ENCODE measurements at places on chromosomes 13 and 19.

DNA sequence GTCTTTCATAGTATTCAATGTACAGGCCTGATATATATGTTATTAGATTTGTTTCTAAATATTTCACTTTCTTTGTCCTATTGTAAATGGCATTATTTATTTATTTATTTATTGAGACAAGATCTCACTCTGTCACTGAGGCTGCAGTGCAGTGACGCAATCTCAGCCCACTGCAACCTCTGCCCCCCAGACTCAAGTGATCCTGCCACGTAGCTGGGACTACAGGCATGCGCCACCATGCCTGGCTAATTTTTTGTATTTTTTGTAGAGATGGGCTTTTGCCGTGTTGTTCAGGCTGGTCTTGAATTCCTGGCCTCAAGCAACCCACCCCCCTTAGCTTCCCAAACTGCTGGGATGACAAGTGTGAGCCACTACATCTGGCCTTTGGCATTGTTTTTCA is 5.4 kb upstream of the GAS6 start:
- DNase-seq: no peak

- DNase-seq: no peak
These were observed 133.0 kb upstream of the FRY start for GRCh38 chr13:31898378-31899071.

DNA sequence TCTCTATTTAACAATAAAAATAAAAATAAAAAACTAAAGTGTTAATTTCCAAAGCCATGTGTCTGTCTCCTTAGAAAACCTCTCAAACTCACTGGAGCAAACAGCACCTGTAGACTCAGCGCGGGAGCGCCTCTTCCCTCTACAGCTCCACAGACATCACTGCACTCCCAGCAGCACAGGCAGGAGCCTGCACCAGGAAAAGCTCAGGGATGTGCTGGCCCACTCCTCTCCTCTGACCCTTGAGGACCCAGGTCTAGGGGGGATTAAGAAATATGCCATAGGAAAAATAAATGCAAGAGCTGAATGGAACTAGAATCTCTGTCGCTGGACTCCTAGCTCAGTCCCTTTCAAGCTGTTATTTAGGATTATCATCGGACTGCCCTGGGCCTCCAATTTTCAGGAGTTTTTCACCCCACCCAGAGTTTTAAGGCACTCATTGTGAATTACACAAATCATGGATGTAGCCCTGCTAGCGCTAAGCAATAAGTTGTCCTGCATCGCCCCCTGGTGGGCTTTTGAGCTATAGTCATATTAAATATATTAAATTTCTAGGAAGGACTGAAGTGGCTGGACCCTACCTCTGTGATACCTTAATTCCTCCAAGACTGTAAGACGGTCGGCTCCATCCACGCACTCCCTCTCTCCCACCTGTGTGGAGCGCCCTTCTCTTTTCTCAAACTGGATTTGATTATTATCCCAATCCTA is 333.9 kb downstream of the UQCRFS1 start:
- peak; percentile 33 for DNase-seq

GRCh38 chr19:10719466-10719961 is 1.6 kb downstream of the DNM2 start:
- no peak for DNase-seq

GRCh38 chr19:2061495-2062388 is 10.7 kb upstream of the MKNK2 start:
- DNase-seq: peak; percentile 100

- DNase-seq: no peak
These were observed 407 bp upstream of the ZNF440 start for GRCh38 chr19:11813703-11814028.

DNA sequence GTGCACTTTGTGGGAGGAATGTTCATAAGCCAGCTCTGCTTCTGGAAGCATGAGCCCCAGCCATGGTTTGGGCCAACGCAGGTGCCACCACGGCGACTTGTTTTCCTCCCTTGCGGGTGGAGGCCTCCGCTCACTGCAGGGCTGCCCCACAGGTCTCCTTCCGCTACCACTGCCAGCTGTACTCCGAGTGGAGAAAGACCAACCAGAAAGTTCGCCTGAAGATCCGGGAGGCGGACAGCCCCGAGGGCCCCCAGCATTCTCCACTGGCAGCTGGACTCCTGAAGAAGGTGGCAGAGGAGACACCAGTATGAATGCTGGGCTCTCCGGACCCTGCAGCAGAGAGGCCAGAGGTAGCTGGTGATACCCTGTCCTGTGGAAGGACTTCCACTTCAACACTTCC is 6.5 kb upstream of the HNRNPM start:
- no peak for DNase-seq

DNA sequence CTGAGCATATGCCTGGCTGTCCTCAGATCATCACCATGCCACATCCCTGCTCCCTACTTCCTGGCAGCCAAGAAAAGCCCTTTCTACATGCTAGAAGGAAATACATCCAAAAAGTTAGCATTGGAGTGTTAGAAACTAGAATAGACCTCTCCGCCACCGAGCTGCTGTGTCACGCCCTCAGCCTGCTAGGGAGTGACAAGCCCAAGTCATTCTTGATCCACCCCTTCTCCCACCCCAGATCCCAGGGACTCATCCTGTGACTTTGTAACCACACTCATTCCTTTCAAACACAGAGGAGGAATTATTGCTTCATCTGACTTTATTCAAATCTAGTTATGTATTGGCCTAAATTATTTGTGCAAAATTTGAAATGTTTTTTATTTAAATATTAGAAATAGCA is 45.3 kb downstream of the POLR1D start:
- DNase-seq: no peak

DNA sequence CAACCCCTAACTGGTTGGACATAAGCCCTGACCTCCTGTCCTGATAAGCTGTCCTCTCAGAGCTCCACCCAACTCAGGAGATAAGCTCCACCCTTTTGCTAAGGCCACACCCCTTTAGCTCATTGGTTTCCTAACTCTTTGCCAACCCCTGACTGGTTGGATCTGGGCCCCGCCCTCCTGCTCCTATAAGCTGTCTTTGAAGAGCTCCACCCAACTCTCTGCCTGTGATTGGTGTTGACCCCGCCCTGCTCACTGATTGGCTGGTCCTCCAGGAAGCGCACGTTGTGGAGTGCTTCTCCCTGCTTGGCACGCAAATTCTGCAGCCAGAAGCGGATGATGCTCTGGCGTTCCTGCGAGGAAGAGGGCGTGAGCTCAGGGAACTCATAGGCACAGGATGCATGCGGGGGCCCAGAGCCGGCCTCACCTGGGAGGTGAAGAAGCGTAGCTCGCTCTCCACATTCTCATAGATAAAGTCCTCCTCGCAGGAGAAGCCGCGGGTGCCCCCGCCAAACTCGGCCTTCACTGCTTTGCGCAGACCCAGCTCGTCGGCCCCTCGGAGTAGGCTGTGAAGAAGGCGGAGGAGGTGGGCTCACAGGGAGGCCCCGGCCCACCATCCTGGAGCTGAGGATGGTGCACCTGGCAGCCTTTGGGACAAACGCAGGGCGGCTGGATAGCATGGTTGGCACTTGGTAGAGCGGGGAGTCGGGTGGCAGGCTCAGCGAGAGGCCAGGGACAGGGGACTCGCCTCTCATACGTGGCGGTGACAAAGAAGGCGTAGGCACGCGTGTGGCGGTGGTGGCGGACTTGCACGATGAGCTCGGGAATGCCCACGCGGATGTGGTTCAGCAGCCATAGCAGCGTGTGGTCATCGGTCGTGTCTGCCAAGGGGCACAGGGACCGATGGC is 1.7 kb downstream of the ANO8 start:
- DNase-seq: no peak

DNA sequence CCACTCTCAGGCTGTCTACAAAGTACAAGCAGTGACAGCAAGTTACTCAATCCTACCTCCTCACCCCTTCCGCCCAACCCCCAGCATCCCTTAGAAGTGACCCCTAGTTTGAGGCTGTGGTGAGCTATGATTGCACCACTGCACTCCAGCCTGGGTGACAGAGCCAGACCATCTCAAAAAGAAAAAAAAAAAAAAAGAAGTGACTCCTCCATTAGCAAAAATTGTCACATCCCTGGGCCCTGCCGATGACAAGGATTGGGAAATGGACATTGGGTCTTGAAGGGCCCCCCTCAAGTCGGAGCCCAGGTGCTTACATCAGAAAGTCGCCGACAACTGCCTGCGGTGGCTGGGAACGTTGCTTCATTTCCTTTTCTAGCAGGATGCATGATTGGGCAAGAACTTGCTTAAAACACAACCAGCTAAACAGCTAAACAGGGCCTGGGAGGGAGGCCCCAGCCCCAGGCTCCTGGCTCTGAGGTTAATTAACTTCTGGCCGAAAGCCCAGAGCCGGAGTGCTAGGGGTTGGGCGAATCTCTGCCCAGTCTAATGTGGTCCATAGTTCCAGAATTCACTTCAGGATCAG is 15.3 kb downstream of the RAB3D start:
- no peak for DNase-seq

GRCh38 chr13:29753618-29754472 is 96.6 kb downstream of the UBL3 start:
- no peak for DNase-seq

DNA sequence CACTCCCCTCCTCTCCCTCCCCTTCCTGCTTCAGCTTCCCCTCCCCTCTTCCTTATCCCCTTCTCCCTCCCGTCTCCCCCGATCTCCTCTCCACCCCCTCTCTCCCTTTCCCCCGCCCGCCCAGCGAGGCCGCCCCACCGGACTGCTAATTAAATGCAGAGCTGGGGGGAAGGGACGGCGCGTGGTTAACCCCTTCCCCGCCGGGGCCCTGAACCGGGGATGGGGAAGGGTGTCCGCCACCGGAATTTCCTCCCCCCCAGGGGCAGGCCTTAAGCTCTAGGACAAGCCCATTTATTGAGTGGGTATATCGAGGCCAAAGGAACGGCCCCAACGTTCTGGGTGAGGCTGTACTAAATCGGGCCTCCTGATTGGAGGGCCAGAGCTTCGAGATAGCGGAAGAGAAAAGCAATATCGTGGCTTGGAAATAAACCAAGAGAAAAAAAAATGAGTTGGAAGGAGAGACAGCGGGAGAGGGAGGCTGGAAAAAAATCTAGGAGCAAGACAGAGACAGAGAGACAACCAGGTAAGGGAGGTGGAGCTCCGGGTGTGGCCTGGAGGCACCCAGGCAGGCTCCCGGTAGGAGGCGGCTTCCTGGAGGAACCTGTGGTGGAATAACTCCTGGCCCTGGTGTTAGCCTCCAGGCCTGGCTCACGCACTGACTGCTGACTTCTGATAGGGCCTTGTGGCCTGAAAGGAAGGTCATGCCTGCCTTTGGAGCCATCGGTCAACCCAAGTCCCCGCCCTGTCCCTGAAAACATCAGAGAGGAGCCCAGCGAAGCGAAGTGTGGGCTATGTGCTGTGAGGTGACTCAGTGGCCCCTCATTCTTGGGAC is 11.6 kb upstream of the JUND start:
- DNase-seq: no peak

DNA sequence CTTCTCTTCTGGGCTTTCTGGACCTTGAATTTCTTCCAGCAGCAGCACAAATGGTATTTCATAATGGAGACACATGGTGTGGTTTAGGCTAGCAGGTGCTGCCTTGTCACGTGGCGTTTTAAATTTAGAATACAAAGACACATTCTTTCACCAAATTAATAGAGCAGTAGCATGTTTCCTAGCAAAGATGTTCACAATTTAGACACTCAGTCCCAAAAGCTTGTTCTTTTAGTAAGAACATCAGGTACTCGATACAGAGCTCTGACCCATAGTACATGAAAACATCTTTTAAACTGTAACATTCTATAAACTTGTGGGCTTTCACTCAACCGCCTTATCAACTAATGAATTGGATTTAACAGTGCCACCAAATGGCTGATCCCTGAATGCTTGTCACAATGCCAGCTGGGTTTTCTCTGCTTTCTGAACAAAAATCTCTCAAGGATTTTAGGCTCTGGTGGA is 290.1 kb downstream of the DCLK1 start:
- DNase-seq: no peak

GRCh38 chr13:66809485-66809884 is 420.7 kb downstream of the PCDH9 start:
- DNase-seq: no peak

DNA sequence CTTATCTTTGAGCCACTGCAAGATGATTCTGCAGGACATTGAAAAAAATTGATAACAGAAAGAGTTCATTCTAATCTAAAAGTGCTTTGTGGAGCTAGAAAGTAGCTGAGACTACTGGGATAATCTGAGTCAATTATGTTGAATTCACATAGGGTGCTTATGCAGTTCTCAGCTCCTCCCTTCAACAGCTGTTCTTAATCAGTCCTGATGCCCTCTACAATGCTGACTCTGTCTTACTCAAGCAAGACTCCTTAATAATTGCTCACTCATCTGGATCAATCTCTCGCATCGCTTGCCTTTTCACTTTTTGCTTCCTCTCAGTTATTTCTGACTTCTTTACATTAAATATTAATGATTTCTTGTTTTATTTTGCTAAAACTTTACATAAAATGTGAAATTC is 182.1 kb downstream of the PCDH17 start:
- no peak for DNase-seq

- DNase-seq: no peak
These were observed 312.8 kb upstream of the PCDH20 start for GRCh38 chr13:61728471-61728870.

DNA sequence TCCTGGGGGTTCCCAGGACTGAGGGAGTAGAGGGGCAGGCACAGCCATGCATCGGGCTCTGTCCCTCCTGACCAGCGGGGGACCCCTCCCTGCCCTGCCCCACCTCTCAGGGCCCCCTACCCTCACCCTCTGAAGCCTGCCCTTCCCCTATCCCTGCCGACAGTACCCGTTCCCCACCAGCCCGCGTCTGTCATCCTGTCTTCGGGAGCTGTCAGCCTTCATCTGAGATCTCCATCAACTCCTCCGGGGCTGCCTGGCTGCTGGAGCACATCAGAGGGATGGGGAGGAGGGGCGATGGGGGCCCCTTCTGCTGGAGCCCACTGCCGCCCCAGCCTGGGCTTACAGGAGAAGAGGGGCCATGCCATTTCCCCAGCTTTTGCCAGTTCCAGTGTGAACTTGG is 6.2 kb upstream of the SHD start:
- no peak for DNase-seq

DNA sequence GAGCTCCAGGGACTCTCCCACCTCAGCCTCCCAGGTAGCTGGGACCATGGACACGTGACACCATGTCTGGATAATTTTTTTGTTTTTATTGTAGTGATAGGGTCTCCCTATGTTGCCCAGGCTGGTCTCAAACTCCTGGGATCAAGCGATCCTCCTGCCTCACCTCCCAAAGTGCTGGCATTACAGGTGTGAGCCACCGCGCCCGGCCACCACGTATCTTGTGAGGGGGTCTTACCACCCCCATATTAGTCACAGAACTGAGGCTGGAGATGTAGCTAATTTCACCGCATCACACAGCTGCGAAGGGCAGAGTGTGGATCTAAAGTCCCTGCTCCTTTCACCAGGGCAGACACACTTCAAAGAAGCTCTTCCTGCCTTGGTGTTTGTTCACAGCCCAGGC is 211.8 kb upstream of the SOX1 start:
- DNase-seq: no peak

DNA sequence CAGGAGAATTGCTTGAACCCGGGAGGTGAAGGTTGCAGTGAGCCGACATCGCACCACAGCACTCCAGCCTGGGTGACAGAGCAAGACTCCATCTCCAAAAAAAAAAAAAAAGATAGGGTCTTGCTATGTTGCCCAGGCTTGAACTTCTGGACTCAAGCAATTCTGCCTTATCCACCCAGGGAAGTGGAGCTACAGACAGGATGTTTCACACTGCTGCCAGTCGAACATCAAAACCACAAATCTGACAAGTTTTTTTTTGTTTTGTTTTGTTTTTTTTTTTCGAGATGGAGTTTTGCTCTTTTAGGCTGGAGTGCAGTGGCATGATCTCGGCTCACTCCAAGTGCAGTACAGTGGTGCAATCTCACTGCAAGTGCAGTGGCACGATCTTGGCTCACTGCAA is 10.8 kb downstream of the XPO4 start:
- DNase-seq: no peak
